Activated naive CD4-positive, alpha-beta T cell (primary cell): ENCODE measurements at places on chromosomes 13 and 19.
A peak's percentile ranks its signal among the peaks of the same experiment; 100 is the strongest.

GRCh38 chr13:90770334-90770733 lies 577.2 kb upstream of the MIR17HG start:
- DNase-seq = no peak

GRCh38 chr19:4508698-4509097 lies 9.6 kb downstream of the PLIN4 start:
- no peak for DNase-seq

- DNase-seq = no peak
Observed at GRCh38 chr13:110475550-110476219, 85.8 kb downstream of the RAB20 start.

DNA sequence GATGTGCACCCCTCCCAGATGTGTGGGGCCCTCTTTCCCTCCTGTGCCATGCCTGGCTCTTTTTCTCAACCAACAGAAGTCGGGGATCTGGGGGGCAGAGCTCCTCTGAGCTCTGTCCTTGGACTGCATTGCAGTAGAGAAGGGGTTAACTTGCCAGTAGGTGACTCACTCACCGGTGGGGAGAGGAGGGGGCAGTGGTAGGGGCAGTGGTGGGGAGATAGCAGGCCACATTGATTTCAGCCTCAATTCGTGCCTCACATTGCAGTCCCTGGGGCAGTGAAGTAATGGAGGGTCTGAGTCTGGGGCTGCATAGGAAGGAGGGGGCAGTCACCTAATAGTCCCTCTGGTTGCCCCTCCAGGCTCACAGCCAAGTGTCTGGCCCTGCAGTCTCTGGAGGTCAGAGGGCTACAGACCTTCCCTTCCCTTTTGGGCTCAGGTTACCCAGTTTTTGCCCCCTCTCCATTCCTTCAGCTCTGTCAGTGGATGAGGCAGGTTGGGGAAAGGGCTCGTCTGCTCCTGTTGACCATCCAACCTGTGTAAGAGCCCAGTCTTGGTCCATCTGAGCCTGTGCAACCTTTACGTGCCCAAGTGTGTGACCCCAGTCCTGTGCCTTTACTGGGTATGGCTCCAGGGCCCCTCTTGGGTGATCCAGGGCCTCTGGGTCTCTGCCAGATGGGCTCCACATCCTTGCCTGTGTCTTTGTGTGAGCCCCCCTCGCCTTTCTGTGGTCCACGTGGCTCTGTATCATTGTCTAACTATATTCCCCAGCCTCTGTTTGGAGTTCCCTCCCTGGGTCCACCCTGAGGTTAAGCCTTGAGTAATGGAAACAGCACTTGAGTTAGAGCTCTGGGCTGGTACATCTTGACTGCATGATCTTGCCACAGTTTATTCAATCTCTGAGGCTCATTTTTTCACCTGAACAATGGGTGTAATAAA lies 13.0 kb downstream of the CIC start:
- DNase-seq = no peak

DNA sequence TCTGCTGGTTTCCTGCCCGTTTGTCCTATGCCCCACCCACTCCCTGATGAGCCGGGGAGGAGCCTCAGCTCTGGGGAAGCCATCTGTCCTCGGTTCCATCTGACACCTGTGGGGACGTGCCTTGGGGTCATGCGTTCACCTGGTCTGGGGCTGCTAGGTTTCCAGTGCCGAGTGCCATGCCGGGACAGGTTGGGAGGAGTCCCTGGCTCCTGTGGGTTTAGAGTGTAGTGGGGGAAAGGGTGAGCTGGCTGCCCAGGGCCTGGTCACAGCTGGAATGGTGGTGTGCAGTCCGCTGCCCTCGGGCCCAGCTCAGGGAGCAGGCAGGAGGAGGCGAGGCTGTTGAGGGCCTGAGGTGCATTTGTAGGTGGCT lies 2.5 kb downstream of the KDM4B start:
- DNase-seq = no peak

DNA sequence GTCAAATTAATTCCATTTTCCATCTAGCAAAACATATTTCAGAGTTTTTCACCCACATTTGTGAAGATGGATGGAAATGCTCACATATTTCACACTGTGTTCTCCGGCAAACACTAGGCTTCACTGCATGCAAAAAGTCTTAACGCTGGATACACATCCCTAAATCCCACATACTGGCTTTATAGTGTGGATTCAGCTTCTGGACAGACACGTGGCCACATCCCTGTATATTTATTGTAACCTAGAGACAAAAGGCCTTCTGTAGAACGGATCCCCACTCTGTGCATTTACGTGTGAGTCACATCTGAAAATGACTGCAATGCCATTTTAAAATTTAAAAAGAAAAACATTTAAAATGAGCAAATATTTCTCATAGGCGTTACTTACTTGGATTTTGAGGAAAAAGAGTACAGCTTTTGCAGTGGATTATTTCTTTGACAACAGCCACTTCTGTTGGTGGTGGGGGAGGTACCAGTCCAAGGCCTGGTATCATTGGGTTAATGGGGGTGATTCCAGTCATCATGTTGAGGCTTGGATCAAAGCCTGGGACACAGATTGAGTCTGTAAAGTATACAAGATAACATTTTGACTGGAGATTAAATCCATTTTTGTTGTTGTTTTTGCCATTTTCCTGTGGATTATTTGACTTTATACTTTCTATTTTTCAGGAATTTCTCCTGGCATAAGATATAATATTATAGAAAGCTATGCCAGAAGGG lies 337.7 kb downstream of the DNAJC15 start:
- no peak for DNase-seq

DNA sequence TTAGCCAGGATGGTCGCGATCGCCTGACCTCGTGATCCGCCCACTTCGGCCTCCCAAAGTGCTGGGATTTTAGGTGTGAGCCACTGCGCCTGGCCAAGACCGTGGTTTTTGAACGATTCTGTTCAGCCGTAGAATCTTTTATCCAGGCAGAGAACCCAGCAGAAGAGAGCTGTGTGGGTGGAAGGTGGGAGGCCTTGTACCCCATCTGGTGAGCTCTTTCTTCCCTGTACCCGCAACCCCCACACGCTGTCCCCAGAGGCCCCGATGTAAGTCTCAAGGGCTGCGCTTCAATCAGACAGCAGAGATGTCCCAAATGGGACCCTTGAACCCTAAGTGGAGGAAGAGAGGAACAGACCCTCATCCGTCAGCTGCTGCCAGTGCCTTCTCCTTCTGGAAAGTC lies 3.7 kb downstream of the SLC25A23 start:
- no peak for DNase-seq

DNA sequence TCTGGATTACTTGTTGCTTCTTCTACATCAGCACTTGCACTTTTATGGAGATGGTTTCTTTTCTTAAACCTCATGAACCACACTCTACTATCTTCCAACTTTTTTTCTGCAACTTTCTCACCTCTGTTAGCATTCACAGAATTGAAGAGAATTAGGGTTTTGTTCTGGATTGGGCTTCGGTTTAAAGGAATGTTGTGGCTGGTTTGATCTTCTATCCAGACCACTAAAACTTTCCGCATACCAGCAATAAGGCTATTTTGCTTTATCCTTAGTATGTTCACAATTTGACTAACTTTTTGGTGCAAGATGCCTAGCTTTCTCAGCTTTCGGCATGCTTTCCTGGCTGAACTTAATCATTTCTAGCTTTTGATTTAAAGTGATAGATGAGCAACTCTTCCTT lies 666.7 kb upstream of the MIR17HG start:
- no peak for DNase-seq

- DNase-seq = no peak
Observed at GRCh38 chr19:55652311-55653128, 2.3 kb upstream of the U2AF2 start.

GRCh38 chr19:42270346-42271044 lies 1.4 kb downstream of the CIC start:
- no peak for DNase-seq

DNA sequence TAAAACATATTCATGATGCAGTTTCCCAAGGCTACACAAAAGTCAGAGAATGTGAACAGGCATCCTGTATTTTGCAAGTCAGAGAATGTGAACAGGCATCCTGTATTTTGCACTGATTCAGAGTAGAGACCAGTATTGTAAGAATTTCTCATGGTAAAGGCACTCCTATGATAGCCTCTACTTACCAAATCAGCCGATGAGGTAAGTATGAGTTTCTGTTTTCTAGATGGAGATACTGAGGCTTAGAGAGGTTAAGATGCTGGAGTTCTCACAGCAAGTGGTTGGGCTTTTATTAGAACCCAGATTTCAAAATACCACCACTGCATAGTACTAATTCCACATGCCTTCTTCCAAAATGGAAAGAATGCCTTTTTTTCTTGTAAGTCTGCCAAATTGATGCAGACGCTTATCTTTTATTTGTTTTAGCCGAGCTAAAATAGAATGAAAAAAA lies 12.3 kb downstream of the TPT1 start:
- no peak for DNase-seq

GRCh38 chr19:10068205-10068604 lies 17.9 kb upstream of the SHFL start:
- no peak for DNase-seq

DNA sequence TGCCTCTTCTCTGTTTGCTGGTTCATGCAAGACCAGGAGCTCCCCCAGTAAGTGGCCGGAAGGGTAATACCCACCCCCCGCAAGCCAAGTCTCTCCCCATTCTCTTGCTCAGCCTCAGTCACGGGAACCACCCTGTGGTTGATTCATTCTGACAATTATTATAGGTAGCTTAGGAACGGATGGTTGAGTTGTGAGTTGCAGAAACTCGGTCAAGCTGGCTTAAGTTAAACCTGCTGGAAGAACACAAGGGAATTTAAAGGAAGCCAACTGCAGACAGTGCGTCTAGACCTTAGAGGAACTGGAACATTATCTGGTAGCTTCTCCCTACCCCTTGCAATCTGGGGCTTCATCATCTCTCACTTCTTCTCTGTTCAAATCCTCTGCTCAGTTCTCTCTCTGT lies 8.9 kb downstream of the FPR1 start:
- DNase-seq = no peak

DNA sequence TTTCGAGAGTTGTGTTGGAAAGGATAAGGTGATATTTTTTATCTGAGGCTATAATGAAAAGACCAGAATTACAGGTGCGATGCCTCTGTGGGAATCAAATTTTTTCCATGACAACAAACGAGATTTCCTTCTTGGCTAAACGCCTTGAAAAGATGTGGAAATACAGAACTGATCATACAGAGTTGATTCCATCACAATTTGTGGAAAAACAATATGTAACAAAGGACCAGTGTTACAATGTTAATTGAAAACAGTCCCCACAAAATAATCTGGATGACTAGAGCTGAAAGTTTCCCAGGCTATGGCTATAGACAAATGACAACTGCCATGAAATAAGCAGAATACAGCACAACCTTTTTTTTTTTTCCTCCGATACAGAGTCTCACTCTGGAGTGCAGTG lies 628.9 kb downstream of the DIAPH3 start:
- no peak for DNase-seq

- DNase-seq = no peak
Observed at GRCh38 chr13:80217614-80218456, 123.1 kb downstream of the SPRY2 start.

DNA sequence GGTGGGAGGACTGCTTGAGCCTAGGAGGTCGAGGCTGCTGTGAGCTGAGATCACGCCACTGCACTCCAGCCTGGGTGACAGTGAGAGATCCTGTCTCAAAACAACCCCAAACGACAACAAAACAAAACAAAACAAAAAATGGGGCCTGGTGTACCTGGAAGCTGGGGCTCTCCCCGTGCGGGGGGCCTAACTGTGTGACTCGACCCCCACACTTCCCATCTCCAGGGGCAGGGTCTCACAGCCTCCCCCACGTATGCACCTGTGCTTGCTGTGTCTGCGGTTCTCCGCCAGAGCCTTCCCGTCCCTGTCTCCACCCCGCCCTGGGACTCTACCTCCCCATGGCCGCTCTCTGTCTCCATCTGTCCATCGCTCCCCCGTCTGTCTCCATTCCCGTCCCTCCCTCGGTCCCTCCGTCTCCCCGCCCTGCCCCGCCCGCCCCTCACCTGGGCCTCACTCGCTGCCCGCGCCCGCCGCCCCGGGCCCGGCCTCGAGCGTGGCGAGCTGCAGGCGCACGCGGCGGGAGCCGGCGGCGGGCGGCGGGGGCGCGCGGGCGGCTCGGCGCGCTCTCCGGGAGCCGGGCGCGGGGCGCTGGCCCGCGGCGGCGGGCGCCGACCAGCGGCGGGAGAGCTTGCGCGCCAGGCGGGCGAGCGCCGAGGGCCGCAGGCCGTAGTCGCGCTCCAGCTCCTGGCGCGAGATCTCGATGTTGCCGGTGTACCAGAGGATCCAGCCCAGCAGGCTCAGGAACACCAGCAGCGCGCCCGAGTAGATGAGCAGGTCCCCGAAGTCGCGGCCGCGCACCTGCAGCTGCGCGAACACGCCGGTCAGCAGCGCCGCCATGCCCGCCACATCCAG lies 587 bp downstream of the TMEM238 start:
- DNase-seq = peak; percentile 35

GRCh38 chr13:20193162-20193906 lies 596 bp upstream of the GJB2 start:
- no peak for DNase-seq

DNA sequence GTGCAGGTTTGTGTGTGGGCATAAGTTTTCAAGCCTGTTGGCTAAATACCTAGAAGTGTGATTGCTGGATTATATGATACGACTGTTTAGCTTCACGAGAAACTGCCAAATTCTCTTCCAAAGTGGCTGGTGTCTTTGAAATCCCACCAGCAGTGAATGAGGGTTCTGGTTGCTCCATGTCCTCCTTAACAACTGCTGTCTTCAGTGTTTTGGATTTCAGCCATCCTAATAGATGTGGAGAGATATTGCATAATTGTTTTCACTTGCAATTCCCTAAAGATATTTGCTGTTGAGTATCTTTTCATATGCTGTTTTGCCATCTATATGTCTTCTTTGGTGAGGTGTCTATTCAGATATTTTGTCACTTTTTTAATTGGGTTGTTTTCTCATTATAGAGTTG lies 390.5 kb downstream of the ZNF536 start:
- no peak for DNase-seq

- DNase-seq = no peak
Observed at GRCh38 chr13:42754801-42755510, 26.4 kb upstream of the FAM216B start.

DNA sequence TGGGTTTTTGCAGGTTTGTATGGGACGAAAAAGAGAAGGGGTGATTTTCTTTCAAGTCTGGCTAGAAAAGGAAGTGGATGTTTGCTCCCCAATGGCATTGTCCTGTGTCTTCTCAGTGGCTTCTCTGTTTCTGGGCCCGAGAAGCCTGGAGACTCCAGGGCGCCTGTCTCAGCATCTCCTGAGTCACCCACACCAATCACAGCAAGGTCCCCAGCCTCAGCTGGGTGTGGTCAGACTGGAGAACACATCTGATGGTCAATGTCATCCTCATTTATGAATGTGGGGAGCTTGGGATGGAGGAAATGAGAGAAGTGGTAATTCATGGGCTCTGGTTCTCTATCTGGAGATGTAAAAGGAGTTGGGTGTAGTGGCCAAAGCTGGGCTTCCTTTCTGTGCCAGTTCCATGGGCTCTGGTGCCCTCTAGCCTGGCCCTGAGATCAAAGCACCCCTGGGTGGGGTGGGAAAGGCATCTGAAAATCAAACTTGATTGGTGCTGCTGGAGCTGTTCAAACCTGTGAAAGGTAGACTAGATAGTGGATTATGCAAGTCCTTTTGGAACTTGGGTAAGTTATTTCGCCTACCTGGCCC lies 13.4 kb downstream of the RASL11A start:
- DNase-seq = no peak

GRCh38 chr19:4052114-4052992 lies 14.3 kb downstream of the ZBTB7A start:
- no peak for DNase-seq

- DNase-seq = no peak
Observed at GRCh38 chr19:1851654-1852580, 3.6 kb upstream of the REXO1 start.
